ENCODE measurements at places on chromosomes 2 and 18.

DNA sequence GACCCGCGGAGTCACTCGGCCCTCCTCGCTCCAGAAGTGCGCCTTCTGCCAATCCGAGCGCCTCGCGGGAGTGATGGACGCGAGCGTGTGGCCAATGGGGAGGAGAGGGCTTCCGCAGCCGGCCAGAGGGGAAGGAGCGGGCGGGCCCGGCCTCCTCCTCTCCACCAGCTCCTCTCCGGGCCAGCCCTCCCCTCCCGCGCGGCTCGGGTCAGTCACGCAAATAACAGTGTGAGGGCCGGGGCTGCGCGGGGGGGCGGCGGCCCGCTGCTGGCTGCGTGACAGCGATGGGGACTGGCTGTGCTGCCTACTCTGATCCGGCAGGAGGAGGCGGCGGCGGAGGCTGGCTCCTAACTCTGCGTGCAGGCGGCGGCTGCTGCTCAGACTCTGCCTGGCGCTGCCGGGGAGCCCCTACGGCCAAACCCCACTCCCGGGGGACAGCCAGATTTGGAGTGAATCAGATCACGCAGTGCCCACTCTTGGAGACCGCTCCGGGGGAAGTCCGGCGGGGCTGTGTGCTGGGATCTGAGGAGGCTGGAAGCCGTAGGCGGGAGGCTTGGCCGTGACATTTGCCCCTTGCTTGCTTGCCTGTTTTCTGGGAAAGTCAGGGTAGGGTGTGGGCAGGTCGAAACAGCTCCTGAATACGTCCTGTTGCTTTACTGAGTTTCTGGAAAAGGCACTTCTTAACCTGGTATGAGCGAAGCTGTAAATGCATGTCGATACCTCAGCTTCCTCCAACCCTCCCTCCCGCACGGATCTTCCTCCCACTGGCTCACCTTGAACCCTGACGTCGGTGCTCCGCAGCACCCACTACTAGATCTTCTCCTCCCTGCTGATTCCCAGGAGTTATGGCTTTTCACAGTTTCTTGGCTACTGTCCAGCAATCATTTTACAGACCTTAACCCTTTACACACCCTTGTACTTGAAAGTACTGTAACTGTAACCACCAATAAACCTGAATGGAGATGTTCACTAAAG is 97.9 kb upstream of the SERTAD2 start:
- DNase-seq: peak; percentile 61

DNA sequence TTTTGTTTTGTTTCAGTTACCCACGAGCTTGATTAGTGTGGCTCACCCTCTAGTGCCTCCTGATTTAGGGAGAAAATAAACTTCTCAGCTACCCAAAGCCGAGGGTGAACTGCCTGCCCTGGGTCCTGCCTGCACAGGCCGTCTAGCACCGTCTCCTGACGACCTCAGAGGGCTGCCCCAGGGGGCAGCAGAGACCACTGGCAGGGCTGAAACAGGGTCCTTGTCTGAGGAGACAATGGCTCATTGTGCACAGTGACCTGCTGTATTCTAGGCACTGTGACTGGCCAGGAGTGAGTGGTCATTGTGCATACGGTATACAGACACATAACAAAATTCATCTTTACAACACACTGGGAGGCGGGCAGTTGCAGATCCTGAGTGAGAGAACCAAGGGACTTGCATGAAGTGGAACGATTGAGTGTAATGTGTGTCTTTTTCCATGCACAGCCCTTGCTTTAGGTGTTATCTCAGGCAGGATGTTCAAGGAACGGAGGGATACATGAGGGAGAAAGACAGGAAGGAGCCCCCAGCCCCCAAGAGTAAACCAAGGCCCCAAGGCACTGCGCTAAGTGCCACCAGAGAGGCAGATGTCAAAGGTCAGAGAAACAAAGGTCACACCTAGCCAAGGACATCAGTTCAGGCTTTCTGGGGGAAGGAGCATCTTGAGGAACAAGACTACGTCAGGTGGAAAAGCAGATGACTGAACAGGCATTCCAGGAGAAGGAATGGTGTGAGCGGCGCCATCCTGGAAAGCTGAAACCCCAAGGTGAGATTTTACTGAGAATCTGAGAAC is 421.3 kb downstream of the LPIN1 start:
- no peak for DNase-seq

DNA sequence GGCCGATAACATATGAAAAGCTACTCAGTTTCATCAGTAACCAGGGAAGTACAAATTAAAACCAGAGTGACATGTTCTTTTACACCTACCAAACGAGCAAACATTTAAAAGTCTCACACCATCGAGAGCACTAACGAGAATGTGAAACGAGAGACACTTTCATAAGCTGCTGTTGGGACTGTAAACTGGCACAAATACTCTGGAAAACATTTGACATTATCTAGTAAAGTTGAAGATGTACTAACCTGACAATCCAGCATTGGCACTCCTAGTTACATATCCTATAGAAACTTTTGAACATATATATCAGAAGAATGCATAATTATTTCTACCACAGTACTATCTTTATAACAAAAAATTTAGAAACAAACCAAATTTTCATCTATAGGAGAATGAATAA is 28.1 kb downstream of the NBAS start:
- no peak for DNase-seq

DNA sequence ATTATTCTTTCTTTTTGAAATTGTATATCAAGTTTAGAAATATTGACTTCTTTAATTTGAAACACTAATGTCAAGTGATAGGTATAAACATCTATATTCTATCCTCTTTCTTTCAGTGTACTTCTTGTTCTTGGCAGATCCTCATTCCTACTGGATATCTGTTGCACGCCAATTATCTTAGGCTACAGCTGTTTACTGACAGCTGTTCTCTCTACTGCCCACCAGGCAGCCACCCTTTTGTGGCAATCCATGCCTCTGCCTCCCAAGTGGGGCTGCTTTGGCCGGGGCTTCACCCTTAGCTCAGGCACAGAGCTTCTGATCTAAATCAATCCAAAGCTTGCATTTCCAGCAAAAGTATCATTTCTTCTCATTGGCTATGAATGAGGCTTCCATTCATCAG is 50.6 kb upstream of the ITSN2 start:
- peak; percentile 51 for DNase-seq

DNA sequence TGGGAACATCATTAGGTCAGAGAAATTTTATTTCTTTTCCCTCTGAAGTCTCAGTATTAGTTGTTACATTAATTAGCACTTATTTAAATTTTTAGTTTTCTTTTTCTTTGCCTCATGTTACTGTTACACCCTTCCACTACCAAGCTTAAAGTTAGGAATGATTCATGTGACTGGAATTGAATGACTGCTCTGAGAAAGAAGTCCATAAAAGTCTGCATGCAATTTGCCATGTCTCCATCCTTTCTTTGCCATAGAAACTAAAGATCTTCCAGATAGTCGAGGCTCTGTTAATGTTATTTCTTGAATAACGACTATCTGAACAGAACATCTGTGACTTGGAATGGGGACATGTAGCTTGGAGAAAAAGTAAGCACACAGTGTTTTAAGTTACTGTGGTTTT is 1269.8 kb upstream of the PIK3C3 start:
- no peak for DNase-seq

DNA sequence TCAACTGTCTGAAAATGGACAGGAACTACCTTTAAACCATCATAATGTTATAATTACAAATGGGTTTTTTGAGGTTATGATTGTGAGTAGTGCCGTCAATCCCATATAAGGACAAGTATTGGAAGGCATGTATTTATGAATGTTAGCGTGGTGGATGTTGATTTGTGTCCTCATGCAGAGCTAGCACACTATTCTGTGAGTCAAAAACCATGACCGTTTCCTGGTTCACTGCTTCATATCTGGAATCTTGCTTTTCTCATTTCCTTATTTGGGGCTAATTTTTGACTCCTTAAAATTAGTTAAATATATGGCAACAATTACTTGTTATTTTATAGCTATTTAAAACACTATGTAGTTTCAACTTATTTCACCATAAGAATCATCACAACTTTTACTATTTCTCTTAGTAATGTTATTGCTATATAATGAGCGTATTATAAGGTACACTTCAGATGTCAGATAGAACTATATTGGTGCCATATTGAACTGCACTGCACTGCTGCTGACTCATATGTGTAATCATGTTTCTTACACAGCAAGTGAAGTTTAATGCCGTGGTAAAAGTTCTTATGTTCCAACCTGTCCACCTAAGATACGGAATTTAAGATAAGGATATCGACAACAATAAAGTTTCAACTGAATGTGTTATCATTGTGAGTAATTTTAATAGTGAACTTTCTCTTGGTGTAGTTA is 192.8 kb downstream of the PTGR3 start:
- DNase-seq: no peak

Measured in NCI-H69 (cell line).